ENCODE measurements at places on chromosomes 7 and 10. TPM values are rescaled to one million over a fixed set of nuclear protein-coding genes. Genes with fewer than 3 reads are reported as not detected.

The PRKAR2B gene
- total RNA-seq = 0.58 TPM

The TUBAL3 gene
- total RNA-seq = not detected

DNA sequence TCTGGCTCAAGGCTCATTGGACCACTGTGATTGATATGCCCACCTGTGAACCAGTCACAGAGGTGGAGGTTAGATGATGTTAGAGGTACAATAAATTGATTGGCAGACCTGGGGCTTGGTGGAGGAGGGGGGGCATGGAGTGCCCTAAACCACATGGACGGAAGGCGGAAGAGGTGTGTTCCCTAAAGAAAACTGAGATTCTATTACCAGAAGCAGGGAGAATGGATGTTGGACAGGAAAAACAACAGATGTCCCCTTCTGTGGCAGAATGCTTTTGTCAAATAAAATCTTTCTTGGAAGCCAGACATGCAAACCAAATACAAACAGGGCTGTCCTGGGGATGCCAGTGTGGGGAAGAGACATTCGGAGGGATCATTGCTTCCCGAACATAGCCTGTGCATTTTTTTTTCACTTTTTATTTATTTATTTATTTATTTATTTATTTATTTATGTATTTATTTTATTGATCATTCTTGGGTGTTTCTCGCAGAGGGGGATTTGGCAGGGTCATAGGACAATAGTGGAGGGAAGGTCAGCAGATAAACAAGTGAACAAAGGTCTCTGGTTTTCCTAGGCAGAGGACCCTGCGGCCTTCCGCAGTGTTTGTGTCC is 433.9 kb downstream of the RPS24 start:
- DNase-seq = no peak

DNA sequence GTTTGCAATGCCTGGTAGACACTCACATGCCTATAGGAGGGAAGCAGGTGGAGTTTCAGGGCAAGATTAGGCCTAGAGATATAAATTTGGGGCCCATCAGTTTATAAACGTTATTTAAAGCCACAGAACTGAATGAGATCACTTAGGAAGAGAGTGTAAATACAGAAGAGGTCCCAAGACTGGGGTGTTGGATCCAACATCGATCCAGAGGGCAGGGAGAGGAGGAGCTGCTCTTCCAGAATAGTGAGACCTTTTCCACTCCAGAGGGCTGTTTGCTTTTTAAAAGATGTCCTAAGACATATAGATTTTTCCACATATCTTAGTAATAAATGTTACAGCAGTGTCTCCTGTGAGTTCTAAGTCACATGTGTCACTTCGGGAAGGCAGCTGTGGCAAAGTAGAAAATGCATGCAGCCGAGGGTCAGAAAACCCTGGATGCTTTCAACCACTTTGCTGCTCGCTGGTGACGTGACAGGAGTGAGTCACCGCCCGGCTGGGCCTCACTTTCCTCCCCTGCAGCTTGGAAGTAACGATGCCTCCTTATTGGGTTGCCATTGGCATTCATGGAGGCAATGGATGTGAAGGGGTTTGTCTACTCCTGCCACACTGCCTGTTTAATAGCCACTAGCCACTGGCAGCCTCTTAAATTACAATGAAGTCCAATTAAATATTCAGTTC is 95.4 kb downstream of the TRIL start:
- DNase-seq = no peak

- DNase-seq = no peak
These were observed 45.8 kb upstream of the PLEKHA1 start for GRCh38 chr10:122328676-122329075.

GRCh38 chr10:118914629-118915028 is 114.9 kb upstream of the NANOS1 start:
- no peak for DNase-seq

- no peak for DNase-seq
These were observed 17.4 kb upstream of the SPOCK2 start for GRCh38 chr10:72105710-72106109.

DNA sequence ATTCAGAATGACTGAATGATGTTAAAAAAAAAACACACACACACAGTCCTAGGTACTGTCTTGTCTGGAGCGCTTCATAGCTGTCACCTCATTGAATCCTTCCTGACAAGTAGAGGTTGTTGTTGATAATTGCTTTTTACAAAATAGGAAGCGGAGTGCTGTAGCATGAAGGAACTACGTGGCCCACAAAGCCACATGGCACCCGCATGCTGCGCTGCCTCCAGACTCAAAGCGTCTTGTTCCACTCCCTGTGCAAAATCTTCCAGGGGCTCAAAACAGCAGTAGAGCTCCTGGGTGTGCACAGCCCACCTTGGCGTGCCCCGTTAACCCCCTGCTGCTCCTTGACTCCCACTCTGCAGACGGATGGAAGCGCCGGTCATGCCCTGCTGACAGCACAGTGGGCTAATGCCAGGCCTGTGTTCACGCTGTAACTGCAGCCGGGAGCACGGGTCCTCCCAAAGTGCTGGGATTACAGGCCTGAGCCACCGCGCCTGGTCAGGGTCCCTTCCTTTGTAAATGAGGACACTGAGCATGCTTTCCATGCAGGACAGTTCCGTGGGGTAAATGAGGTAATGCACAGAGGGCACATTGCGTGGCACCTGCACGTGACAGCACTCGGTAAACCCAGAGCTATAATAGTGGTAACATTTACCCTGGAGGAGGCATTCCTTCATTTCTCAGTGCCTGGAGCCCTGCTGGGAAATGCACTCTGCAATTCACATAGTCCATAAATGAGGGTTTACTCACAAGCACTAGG is 91.1 kb upstream of the GNA12 start:
- no peak for DNase-seq

GRCh38 chr10:32348297-32349198 is 1.6 kb upstream of the EPC1 start:
- no peak for DNase-seq

- no peak for DNase-seq
These were observed 220.5 kb downstream of the TCERG1L start for GRCh38 chr10:131090761-131091661.

Data from activated T-cell treated with anti-CD3 and anti-CD28 coated beads, Interleukin-2, amount 50 U/mL, for 4 hours (primary cell).